ENCODE measurements at places on chromosomes 7 and 10.

- DNase-seq, result no peak
These were observed 271.6 kb downstream of the CALN1 start for GRCh38 chr7:72140566-72140965.

- no peak for DNase-seq
These were observed 23.9 kb downstream of the PYROXD2 start for GRCh38 chr10:98391065-98391464.

DNA sequence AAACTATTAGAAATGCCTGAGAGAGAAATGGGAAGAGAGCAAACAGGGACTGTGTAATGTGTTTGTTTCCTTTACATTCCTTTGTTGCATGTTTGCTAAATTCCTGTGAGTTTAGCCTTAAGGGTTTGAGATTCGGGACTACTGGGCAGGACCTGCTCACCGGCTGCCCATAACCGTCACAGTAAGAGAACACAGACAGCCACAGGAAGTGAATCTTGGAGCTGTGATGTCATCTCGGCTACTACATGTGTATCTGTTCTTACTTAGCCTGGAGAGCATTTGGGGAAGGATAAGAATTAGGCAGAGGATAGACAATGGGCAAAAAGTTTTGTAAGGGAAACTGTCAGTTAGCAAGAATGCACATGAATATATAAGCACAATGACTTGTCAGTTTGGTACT lies 485.1 kb upstream of the KLF6 start:
- DNase-seq, result no peak

DNA sequence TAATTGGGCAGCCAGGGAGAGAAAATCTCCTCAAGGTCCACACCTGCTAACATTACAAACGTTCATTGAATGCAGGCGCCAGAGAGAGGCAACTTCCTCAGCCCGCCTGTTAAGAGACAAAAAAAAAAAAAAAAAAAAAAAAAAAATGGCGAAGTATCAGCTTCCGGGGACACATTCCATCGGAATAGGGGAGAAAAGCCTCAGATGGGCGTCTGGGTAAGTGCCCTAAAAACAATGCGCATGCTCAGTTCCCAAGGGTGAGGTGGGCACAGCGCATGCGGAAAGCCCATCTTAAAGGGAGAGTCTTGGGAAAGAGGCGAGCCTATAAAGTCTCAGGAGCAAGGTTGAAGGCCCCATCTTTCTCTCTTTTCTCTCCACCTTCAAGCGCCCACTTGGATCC lies 1139.7 kb upstream of the CELF2 start:
- DNase-seq, result no peak

DNA sequence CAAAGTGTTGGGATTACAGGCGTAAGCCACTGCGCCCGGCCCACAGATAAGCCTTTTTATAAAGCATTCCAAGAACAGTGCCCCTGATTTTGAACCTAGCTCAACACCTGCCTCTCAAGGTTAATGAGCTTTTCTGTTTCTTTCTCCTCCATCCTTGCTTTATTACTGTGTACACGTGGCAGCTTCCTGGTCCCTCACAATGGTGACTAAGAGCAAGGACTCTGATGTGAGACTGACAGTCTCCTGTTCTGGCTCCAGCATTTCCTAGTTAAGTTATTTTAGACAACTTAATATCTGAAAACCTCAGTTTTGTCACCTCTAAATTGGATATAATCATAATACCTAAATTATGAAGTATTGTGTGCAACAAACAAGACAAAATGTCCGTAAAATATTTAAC lies 9.9 kb downstream of the HABP2 start:
- no peak for DNase-seq

- no peak for DNase-seq
These were observed 41.1 kb downstream of the AP5Z1 start for GRCh38 chr7:4816419-4817080.

DNA sequence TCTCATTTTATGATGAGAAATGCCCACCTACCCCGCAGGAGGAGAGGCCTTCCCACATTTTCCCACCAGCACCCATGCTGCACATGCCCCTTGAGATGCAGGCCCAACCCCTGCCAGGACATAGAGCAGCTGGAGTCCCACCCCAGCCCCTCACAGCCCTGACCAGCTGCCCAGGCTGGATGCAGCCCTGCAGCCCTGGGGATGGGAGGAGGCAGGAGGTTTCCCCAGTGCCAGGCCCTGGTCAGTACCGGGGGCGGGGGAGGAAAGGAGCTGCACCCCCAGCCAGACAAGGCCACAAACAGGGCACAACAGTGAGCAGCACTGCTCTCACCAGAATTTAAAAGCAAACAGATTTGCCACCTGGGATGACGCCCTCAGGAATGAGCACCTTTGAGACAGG lies 196.1 kb downstream of the PTPRN2 start:
- DNase-seq, result no peak

GRCh38 chr7:19079066-19079465 lies 38.4 kb downstream of the TWIST1 start:
- no peak for DNase-seq

- DNase-seq, result no peak
These were observed 58.3 kb downstream of the GRK5 start for GRCh38 chr10:119265691-119266090.

DNA sequence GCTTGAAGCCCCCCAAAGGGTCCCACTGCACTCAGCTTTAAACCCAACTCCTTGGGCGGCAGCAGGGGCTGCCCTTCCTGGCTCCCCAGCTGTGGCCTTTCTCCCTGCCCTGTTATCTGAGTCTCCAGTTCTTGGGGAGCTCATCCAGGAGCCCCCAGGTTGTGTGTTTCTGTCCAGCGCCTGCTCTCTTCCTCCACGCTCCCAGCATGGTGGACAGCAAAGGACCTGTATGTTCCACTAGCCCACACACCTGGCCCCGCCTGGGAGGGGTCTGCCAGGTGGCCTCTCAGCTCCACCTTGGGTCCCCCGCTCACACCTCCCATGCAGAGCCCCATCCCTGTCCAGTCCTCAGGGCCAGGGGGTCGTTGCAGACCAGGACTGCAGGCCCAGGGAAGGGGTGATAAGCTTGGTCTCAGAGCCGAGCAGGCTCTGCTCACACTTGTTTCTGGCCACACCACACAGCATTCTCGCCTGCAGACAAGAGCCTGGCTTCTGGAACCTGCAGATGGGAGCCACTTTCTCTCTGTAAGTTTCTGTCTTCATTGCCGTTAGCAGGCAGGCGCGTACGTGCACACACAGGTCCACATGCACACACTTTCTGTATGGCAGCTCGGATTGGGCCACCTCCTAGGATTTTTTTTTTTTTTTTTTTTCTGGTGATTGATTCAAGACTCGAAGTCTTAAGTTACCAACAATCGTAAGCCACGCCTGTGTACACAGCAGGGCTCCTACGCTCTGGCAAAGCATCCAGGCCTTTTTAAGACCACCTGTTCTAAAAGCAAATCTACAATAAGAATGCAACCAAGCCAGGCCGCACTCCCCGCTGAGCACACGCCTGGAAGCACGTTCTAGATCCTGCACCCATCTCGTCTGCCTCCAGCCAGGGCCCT lies 104.6 kb downstream of the CYTH3 start:
- DNase-seq, result no peak

- no peak for DNase-seq
These were observed 736.2 kb downstream of the PARD3 start for GRCh38 chr10:34078745-34079470.

DNA sequence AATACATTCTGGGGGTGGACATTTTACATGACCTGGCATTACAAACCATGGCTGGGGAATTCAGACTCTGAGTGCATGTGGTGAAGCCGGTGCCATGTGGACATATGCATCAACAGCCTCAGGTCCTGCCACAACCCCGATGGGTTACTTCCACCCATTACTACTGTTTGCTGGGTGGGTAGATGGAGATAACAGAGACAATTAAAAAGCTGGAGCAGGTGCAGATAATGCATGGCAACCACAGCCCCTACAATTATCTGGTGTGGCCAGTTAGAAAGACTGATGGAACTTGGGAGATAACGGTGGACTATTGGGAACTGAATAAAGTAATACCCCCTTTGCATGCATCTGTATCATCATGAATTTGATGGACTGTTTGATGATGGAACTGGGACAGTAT lies 21.6 kb upstream of the ADAMTS14 start:
- DNase-seq, result no peak

DNA sequence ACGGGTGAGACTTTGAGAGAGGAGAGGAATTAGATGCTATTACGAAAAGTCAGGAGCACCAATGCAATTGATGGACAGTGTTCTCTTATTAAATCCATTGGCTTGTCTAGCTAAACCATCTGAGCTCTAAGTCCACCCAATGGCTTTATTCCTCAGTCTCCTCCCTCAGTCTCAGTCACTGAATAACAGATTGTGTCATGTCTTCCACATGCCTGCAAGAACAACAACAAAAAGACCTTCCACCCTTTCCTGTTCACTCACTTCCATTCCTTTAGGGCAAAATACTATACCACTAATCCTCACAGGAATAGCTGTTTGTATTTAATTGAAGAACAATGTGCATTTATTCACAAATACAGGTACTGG lies 154.8 kb upstream of the LAMB4 start:
- DNase-seq, result no peak

- no peak for DNase-seq
These were observed 171.5 kb upstream of the ADCY1 start for GRCh38 chr7:45402480-45403218.

DNA sequence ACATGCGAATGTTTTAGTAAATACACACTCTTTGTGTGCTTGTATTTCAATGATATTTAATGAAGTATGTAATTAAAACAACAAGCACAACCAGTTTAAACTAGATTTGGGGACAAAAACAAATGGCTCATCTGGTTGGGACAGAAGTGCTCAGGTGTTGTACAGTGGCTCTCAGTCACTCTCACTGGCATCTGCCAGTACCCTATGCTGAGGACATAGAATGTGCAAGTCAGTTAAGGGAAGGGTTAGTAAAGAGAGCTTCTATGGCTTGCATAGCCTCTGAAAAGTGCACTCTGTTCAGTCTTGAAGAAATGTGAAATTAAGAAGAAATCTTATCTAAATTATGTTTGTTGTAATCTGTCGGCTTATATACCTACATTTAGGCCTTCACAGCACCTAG lies 183.0 kb downstream of the LRRC4 start:
- no peak for DNase-seq

DNA sequence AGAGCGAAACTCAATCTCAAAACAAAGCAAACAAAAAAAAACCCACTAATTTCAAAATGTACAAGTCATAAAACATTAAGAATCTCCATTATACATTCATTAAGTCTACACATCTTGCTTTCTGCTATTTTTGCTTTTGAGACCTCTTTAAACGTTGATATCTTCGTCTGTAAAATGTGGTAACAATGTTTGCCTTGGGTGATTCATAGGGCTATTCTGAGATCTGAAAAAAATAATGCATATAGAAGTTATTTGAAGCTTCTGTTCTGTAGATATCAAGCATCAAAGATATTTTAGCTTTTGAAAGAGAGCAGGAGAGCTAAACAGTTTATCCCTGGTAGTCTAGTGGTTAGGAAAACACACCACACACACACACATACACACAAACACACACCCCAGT lies 158.1 kb upstream of the PLXDC2 start:
- DNase-seq, result no peak

DNA sequence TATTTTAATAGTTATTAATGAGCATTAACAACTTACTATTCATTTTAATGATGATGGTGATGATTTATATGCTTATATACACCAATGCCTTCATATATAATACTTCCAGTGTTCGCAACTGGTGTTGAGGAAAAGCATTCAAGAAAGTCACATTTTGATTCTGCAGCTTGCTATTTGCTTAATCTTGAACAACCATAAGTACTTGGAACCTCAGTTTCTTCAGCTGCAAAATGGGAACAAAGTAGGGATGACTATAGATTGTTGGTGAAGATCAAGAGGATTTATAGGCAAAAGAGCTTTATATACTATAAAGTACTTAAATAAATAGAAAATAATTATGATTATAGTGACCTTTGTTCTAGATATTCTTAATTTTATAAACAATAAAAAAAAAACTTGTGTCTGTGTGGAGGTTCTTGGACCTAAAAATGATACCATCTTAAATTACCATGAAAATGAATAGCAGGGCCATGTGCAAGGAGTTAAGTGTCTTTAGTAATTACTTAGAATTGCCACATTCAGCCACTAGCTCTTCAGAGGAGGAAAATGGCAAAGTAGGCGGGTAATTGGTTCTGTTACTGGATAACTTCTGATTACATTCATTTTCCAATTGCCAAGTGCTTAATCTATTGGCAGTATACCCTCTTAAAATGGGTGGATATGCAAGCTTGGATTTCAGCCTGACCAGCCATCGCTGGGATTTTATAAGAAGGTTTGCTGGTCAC lies 4.5 kb downstream of the ARID5B start:
- DNase-seq, result no peak

- no peak for DNase-seq
These were observed 28.1 kb downstream of the MCU start for GRCh38 chr10:72719941-72720592.

DNA sequence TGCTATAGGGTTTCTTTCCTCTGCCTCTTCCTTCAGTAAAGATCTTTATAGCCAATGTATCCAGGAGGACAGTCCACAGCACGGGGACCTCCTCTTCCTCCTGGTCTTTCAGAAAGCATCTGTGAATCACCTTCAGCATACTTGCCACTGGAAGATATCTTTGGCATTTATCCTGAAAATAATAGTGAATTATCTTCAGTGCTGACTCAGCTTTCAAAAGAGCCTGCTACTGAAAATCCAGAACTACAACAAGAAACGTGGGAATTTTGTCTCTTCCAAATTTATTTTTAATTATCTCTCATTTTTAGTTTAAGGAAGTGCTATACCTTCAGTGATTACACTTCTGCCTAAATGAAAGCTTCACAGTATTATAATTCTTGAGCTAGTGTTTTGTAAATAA lies 7.6 kb upstream of the UNC5B start:
- peak; percentile 25 for DNase-seq

GRCh38 chr7:123433665-123434064 lies 100.7 kb downstream of the IQUB start:
- no peak for DNase-seq

GRCh38 chr10:118918587-118918986 lies 110.9 kb upstream of the NANOS1 start:
- DNase-seq, result no peak

- DNase-seq, result no peak
These were observed 87.1 kb downstream of the KAT6B start for GRCh38 chr10:74913377-74913979.

- DNase-seq, result no peak
These were observed 124.4 kb downstream of the PIP4K2A start for GRCh38 chr10:22589851-22590514.

DNA sequence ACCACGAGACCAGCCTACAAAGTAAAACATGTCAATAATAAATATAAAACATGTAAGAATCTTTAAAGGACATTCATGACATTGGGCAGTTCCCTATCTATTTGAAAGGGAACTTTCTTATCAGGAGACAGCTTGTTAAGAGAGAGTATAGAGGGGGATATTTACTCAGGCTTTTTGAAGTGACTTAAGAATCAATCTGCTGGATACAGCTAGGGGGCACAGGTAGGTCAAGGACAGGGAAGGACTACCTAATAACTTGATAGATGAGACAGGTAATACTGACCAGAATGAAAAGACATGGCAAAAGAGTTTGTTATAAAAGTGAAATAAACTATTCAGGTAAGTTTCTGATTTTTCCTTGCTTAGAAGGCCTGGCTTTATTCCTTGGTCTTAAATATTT lies 21.8 kb upstream of the LRRD1 start:
- DNase-seq, result no peak

GRCh38 chr10:12972146-12972545 lies 29.4 kb downstream of the CCDC3 start:
- no peak for DNase-seq

- no peak for DNase-seq
These were observed 38.5 kb downstream of the GARS1 start for GRCh38 chr7:30633223-30633622.
